ENCODE measurements at places on chromosomes 1 and 21. TPM values are rescaled to one million over a fixed set of nuclear protein-coding genes. Genes with fewer than 3 reads are reported as not detected.

DNA sequence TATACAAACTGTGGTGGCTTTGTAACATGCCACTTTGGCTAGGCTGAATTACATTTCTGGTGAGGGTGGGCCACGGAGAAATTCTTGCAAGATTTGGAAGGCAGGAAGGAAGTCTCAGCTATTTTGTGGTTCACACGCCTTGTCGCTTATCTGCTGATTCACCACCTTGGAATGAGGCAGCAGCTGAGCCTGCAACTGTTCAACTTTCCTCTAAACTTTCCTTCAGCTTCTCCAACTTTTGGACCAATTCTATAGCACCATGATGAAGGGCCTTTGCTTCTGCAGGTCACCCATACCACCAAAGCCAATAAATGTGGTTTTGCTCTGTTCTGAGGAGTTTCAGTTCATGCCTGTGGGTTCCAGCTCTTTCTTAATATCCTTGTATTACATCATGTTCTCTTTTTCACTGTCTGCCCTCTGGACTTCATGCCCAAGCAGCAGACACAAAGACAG, 337.6 kb upstream of the SNX7 start:
- DNase-seq: peak; percentile 99

The SH3D21 gene
- total RNA-seq: 5.2 TPM

GRCh38 chr1:151860504-151861187, 7.1 kb upstream of the THEM5 start:
- no peak for DNase-seq

The ELAPOR1 gene
- 0.45 TPM for total RNA-seq

DNA sequence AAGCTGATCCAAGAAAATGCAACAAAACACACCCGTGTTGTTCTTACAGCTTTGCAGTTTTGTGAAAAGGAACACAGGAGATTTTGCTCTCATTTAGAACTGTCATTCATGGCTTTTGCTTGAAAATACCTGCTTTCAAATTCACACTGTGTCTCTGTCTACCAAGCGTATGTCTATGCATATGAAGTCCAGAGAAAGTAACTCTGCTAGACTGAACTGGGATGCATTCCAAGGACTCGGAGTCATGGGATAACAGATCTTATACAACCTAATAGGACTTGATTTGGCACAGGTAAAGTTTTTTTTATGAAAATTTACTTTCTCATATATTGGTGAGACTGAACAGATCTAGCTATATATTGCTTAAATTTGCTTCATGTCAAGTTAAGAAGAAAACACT, 102.4 kb downstream of the PTGER3 start:
- peak; percentile 24 for DNase-seq

The VAMP4 gene
- 10.7 TPM for total RNA-seq

- DNase-seq: peak; percentile 4
These were observed 344.1 kb upstream of the VAMP3 start for GRCh38 chr1:7426780-7427604.

- no peak for DNase-seq
These were observed 9.0 kb downstream of the SLC1A7 start for GRCh38 chr1:53133261-53134041.

DNA sequence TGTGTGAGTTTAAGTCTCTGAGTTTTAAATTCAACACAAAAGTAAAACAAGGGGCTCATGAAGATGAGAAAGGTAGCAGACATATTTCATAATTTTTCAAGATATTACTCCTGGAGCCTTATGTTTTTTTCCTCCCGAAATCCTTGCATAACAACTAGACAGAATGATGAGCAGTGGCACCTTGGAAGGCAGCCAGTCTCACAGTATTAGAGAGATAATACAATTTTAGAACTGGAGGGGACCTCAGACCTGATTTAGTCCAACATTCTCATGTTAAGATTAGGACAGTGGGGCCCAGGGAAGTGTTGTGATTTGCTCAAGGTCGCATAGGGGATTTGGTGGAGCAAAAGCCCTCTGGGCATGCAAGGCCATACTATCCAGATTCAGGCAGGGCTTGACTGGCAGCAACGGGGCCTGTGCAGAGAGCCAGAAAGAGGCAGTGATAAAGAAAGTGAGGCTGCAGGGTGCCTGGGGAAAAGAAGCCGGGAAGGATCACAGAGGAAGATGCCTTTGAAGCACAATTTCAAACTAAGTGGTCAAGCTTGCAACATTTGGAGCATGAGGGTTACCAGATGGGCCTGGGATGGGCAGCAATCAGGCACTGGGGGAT, 31.4 kb upstream of the BCL9 start:
- DNase-seq: no peak

GRCh38 chr1:177561436-177561835, 390.7 kb downstream of the BRINP2 start:
- no peak for DNase-seq

DNA sequence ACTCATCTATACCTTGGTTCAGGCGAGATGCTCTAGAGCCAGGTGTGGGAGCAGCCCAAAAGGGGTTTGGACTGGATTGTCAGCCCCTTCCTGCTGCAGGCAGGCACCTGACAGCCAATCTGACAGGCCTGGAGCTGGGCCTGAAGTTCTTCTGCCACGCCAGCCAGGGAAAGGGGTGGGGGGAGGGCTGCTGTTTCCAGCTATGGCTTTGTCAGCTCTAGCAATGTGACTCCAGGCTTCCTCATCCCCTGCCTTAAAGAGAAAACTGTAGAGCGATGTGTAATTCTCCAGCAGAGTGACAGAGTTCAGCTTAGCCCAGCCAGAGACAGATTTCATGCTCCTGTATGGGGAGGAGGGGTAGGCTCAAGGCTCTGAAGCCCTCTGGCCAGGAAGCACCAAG, 30.3 kb downstream of the WNT4 start:
- DNase-seq: no peak

The AXDND1 gene
- 0.25 TPM for total RNA-seq

DNA sequence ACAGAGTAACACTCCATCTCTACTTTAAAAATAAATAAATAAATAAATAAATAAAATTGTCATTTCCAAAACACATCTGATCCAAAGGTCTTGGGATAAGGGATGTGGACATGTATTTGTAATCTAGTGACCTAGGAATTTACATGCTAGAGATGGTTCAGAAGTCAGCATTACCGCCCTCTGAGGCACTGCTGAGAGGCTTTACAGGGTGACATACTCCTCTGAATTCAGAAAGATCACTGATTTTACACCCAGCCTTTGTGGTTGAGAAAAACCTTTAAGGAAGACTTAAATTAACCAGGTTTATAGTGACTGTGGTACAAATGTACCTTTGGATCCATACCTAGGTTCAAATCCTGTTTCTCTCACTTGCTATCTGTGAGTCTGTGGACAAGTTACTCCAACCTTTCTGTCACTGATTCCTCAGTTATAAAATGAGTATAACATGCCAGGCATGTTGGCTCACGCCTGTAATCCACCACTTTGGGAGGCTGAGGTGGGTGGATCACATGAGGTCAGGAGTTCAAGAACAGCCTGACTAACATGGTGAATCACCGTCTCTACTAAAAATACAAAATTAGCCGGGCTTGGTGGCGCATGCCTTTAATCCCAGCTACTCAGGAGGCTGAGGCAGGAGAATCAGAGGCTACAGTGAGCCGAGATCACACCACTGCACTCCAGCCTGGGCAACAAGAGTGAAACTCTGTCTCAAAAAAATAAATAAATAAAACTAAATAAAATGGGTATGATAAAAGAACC, 20.1 kb downstream of the OSBPL9 start:
- peak; percentile 81 for DNase-seq

The SPAG17 gene
- 0.09 TPM for total RNA-seq

DNA sequence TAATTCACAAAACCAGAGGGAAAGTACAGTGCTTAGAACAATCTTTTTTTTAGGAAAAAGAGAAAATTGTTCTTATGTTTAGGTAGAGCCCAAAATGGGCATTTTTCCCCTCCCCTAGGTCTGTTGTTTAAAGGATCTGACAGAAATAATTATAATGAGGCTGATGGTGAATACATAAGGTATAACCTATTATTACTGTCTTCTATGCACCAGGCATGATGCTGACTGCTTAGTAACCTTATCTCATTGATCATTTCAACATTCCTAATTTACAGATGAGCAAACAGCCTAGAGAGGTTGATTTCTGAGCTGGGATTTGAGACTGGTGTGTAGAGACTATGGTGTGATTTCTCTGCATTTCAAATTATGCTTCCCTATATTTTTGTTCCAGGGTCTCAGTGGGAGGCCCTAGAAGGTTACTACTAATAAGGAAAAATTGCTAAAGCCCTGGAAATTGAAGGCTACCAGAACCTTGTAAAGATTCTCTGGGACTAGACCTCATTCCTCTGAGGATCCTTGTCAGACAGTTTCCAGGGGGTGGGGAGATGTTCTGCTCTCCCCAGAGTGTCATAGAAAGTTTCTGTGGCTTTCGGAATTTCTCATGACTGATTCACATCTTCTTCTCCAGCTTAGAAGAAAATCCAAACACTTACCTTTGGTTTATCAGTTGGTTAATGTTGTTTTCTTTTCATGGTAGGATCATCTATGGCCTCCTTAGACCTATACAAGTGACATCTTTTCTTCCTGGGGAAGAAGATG, 44.9 kb downstream of the ROR1 start:
- DNase-seq: no peak

DNA sequence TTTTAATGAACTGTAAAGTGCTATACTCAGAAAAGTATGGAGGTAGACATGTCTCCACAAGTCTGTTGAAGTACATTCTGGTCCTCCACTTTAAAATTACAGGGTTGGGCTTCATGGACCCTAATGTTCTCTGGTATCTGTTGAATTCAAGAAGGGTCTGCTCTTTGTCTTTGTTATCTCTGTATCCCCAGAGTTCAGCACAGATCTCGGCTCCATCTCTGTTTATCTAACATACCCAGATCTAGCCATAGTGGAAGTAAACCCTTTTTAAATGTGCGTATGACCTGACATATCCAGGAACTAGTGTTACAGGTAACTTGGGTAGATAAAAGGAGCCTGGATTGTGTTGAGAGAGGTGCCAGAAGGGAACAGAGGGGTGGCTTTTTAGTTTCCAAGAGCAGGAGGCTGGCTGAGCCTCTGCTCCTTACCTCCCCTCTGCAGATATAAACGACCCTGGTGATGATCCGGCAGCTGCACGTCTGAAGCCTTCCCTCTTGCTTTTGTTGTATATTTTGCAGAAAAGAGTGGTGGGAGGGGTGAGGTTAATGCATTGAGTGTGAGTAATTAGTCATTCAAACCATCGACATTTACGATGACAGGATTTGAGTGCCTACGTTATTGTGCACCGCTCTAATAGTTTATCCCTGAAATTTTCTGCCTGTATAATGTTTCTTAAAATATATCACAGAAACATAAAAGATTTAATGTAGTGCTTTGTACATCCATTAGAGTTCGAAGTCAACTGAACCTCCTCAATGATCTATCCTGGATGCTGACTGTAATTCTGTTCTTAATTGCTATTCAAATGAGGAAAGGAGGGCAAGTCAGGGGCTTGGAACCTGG, 30.8 kb downstream of the ELAVL4 start:
- no peak for DNase-seq

DNA sequence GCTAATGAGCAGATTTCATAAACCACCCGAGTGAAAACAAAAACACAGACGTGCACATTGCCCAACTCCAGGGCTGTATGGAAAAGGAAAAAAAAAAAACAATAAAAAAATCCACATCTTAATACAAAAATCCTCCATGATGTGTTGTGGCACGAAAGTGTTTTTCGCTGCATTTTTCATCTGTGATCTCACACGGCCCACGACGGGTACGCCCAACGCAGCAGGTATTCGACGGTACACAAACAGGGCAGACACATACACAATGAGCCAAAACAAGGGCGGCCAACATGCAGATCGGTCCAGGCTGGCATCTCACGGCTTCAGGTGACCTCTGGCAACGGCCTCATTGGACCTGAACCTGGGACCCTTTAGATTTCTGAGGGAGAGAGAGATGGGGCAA, 31.1 kb downstream of the CASZ1 start:
- no peak for DNase-seq

- DNase-seq: peak; percentile 21
These were observed 14.5 kb downstream of the NT5C1A start for GRCh38 chr1:39657402-39657801.

DNA sequence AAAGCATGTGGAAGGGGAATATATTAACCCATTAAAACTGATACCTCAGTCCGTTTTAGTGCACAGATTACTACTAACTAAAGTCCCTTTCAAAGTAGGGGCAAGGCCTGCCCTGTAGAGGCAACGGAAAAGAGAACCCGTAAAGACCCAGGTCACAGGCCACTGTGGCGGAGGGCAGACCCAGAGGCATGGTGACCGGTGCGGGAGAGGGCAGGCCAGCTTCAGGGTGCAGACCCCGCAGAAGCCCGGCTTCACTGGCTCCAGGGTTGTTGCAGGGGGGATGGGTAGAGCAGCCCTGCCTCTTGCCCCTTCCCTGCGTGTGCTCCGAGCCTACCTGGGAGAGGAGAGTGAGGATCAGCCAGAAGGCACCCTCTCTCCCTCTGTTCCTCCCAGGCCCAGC, 17.7 kb downstream of the CNTN2 start:
- DNase-seq: no peak

DNA sequence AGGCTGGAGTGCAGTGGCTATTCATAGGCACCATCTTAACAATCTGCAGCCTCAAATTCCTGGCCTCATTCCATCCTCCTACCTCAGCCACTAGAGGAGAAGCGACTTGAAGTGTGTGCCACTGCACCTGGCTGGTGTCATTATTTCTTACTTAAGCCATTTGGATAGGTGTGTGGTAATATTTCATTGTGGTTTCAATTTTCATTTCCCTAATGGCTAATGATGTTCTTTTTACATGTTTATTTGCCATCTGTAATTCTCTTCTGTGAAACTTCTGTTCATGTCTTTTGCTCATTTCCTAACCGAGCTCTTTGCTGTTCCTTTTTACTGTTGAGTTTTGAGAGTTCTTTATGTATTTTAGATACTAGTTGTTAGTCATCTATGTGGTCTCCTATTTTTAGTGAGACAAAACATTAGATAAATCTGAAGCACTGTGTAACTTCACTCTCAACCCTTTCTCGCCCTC, 66.8 kb downstream of the SLC27A3 start:
- peak; percentile 26 for DNase-seq

DNA sequence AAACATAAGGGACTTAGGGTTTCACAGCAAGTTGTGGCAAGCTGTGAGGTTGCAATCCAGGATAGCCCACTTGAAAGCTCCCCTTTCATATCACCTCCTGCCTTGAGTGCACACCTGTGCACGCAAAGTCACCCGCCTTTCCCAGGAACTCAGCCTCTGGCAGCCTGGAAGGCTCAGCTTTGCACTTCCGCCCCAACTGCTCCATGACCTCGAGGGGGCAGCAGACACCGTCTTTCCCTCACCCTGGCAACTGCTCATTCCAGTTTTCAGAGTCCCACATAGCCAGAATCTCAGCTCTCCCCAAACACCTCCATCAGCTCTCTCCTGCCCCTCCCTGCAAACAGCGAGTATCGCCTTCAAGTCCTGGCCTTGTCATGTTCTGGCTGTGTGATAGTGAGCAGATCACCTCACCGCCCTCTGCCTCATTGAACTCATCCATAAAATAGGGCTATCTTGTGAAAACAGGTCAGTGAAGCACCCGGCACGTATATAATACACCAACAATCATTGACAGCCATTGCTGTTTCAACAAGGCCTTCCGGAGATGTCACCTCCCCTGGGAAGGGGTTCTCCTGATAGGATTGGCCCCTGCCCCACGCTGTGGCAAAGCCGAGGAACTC, 32.2 kb upstream of the EPB41 start:
- DNase-seq: peak; percentile 89

DNA sequence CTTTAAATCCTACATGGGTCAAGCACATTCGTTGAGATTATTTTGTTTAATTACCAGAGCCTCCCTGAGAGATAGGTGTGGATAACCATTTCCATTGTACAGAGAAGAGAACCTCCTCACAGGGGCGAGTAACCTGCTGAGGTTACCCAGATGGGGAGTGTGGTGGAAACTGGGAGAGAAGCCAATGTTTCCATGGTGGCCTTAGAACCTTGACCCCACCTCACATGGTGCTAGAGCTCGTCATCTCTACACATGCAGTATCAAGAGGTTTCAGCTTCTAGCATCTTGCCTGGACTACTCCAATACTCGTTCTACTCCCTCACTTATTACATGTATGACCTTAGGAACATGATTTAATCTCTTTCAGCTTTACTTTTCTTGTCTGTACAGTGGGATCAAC, 4.8 kb downstream of the REG4 start:
- no peak for DNase-seq

Data from fibroblast of the aortic adventitia (primary cell).